Retinal pigment epithelial cell (primary cell): ENCODE measurements at places on chromosomes 16 and 17.

GRCh38 chr16:81201267-81201666, 37.2 kb upstream of the BCO1 start:
- no peak for DNase-seq

GRCh38 chr16:88994695-88995094, 17.7 kb upstream of the CBFA2T3 start:
- DNase-seq: no peak

- peak; percentile 13 for DNase-seq
These were observed 19.5 kb downstream of the MARVELD3 start for GRCh38 chr16:71645450-71645849.

DNA sequence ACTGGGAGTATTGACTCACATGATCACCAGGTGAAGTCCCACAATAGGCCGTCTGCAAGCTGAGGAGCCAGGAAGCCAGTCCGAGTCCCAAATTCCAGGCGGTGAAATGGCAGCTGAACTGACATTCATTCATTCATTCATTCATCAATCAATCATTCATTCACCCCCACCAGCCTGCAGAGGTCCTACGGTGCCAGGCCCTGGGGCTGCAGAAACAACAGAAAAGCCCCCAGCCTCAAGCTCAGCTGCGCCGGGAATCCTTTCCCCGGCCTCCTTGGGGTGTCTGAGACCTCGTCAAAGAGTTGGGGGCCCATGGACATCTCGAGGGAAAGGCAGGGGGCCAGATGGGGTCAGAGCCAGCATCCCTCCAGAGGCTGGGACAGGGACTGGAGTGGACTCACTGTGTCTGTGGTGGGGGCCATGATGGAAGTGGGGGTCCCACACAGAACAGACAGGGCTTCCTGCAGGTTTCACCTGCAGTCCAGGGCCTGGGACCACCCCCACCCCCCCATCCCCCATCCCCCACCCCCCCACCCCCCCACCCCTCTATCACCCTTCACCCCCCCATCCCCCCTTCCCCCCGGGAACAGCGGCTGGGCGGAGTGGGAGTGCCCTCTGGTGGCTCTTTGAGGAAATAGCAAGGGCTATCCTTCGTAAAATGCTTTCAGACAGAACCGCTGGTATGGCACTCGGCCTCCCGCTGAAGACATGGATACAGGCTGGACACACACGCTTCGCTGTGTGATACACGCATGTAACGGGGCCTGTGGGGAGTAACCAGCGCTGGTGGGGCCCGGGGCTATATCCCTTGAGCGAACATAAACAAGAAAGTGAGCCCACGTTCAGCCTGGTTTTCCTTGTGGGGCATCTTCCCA, 8.5 kb upstream of the ZC3H18 start:
- no peak for DNase-seq

- DNase-seq: no peak
These were observed 184.0 kb downstream of the SOX9 start for GRCh38 chr17:72304859-72305258.

DNA sequence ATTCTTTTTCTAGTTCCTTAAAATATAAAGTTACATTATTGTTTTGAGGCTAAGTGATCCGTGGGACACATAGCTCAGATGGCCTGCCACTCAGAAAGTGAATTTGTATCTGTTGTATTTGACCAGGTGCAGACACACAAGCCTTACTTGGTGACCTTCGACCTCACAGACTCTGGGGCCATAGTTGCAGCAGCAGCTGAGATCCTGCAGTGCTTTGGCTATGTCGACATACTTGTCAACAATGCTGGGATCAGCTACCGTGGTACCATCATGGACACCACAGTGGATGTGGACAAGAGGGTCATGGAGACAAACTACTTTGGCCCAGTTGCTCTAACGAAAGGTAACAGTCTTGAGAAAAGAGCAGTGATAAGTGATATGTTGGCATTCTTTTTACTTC, 30.5 kb downstream of the TMEM11 start:
- no peak for DNase-seq

- no peak for DNase-seq
These were observed 13.1 kb downstream of the CNGB1 start for GRCh38 chr16:57957673-57958392.

- DNase-seq: no peak
These were observed 57.2 kb downstream of the VAC14 start for GRCh38 chr16:70743791-70744190.

- no peak for DNase-seq
These were observed 36.5 kb downstream of the FANCA start for GRCh38 chr16:89779909-89780305.

DNA sequence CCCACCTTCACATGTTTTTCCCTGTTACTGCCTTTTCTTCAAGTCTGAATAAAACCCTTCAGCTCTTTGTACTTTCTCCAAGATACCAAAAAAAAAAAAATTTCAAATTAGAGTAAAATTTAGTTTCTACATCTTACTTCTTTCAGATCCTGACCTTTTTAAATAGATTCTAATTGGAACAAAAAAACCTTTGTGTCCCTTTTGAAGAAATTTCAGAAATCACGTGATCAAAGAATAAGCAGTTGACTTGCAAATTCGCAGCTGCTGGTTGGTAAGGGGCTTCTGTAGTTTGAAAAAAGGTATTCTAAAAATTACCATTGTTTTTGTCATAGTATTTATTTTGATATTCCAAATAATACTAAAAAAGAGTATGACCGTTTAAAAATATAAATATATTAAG, 71.7 kb downstream of the CDC27 start:
- no peak for DNase-seq
